ENCODE measurements at places on chromosomes 6 and 20.

DNA sequence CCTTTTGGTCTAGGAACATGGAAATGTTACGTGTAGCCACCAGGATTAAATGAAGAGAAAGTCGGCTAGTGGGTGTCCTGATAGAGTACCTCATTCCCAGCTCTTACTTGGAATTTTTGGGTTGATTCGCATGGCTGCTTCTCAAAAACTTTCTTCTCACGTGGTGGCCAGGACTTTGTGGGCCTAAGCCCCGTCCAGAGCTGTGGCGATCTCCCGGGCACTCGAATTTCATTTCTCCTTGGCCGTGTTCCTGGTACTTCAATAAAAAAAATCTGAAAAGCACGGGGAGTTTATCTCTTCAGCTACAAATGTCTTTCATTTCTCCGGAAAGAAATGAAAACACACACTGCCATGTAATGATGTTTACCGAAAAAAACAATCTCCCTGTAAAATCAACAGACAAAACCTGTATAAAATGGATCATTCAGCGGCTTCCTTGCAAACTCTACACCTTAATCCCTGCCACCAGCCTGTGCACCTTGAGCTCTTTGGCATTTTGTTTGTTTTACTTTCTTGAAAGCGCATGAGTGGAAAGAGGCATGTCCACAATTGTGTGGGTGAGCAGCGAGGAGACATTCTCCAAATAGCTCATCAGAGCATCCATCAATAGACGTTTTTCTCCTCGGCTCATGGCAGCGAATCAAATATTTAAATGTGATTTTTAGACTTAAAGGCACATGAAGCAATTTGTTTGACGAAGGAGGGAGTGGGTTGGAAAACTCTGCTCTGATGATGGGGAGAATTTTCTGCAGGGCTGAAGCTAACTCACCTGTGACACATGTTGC lies 173.1 kb downstream of the TFAP2C start:
- no peak for DNase-seq

DNA sequence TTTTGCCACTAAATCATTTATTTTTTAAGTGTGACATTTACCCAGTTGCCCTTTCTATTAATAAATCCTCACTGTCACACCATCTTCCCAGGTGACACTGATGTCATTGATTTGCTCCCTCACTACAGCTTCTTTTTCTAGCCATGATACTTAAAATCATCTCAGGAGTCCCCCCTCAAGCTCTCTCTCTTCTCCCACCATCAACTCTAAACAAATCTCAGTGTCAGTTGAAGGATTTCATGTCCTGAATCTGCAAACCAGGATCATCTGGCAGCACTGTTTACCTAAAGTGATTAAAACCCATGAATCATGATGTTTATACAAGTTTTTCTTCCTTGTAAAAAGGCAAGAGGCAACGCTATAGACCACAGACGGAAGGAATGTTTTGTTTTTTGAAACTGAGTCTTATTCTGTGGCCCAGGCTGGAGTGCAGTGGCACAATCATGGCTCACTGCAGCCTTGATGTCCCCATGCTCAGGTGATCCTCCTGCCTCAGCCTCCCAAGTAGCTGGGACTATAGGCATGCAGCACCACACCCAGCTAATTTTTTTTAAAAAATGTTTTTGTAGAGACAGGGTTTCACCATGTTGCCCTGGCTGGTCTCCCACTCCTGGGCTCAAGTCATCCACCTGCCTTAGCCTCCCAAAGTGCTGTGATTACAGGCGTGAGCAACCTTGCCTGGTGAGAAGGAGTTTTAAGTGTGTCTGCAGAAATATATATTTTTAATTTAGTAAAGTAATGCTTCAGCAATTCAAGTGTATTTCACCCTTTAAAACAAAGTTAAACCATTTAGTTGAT lies 30.1 kb upstream of the SH3BGRL2 start:
- DNase-seq = no peak

GRCh38 chr6:20955131-20955530 lies 420.9 kb downstream of the CDKAL1 start:
- DNase-seq = no peak

DNA sequence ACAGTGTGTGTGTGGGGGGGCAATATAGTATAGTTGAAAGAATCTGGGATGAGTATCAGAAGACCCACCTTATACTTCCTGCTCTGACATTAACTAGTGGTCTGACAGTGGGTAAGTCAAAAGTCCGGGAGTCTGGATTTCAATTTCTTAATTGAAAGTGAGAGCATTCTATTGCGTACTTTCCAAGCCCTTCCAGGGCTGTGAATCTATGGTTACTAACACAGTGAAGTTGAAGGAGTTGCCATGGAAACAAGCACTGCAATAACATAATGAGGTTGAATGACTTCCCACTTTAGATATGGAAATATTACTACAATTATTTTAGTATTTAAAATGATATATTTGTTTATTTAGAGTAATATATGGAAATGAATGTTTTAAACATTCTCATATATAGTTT lies 80.2 kb downstream of the MLIP start:
- DNase-seq = no peak

GRCh38 chr6:139625998-139626975 lies 251.8 kb upstream of the CITED2 start:
- no peak for DNase-seq

GRCh38 chr20:32902456-32903420 lies 44.0 kb downstream of the EFCAB8 start:
- peak; percentile 37 for DNase-seq

- no peak for DNase-seq
These were observed 56.7 kb downstream of the SLC22A1 start for GRCh38 chr6:160178271-160178670.

DNA sequence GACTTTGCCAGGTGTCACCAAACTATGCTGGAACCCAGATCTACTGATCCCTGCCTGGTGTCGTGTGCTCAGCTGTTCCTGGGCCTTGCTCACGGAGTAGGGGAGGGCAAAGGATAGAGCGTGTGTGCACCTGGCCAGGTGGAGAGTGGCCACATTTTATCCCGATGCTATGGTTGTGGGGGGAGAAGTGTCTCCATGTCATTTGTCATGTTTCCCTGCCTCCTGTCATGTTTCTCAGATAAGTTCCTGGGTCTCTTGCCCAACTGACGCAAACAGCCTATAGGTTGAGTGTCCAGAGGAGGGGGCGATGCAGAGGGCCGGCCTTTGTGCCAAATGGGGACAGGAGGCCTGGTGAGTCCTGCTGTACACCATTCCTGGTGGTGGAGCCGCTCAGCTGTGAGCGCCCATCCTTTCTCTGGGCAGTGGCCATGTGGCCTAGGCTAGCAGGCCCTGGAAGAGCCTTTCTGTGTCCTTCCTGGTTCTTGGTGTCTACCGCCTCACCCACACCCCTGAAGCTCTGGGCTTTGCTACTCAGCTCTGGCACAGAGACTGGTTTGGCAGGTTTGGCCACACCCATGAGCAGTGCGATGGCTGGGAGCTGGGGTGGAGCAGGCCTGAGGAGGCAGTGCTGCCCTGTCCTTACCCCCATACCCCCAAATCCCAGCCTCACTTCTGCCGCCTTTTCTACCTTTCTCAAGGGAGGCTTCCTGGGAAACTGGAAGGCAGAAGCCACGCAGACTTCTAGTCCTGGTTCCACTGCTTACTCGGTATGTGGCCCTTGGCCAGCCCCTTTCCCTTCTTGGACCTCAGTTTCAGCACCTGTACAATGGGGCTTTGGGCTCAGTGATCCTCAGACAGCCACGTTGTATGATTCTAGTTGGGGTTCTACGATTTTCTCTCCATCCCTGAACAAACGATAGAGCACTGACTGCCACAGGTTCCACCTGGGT lies 32.3 kb upstream of the EPB41L1 start:
- DNase-seq = no peak

- no peak for DNase-seq
These were observed 287.3 kb upstream of the TSHZ2 start for GRCh38 chr20:52684905-52685304.

GRCh38 chr6:141033101-141033500 lies 1099.6 kb upstream of the GJE1 start:
- DNase-seq = no peak

DNA sequence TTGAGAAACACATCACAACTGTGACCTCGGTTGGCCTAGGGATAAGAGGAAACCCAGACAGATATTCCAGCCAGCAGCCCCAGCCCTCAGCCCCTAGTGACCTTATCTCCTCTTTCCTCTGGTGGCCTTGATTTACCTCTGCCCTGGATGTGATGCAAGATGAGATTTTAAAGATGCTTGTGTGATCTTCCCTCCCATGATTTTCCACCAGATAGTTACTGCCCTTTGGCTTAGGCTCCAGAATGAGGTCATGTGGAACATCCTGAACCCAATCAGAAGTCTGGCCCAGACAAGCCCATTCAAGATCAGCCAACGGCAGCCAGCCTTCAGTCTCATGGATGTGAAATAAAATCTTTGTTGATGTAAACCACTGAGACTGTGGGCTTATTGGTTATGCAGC lies 104.0 kb downstream of the BANF2 start:
- DNase-seq = no peak

GRCh38 chr6:9610620-9611415 lies 804.1 kb downstream of the TFAP2A start:
- no peak for DNase-seq

DNA sequence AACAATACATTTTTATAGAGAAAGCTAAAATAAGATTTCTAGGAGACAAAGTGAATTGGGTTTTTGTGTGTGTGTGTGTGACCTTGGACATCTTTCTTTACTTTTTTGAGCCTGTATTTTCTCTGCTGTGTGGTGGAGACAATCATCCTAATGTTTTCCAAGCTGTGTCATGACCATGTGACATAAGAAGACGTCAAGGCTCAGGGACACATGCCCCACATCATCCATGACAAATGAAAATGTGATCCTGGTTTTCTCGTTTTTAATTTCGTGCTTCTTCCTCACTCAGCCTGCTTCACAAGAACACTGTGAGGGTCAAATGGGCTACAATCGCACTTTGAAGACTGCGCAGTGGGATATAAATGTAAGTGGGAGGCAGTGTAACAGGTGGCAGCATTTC lies 3.9 kb upstream of the BTNL2 start:
- DNase-seq = no peak

GRCh38 chr20:22993823-22994222 lies 41.3 kb upstream of the SSTR4 start:
- DNase-seq = no peak

GRCh38 chr20:20993372-20993771 lies 112.8 kb downstream of the LINC00237 start:
- no peak for DNase-seq

GRCh38 chr6:135828021-135828420 lies 23.5 kb upstream of the PDE7B start:
- DNase-seq = no peak

- no peak for DNase-seq
These were observed 117.0 kb downstream of the ME1 start for GRCh38 chr6:83313882-83314281.

- no peak for DNase-seq
These were observed 233.7 kb downstream of the DLL1 start for GRCh38 chr6:170057034-170057734.

- DNase-seq = no peak
These were observed 12.6 kb upstream of the ADA start for GRCh38 chr20:44664131-44664530.

- no peak for DNase-seq
These were observed 56.7 kb upstream of the ZFAND3 start for GRCh38 chr6:37762806-37763205.

GRCh38 chr6:35451354-35452182 lies 570 bp upstream of the FANCE start:
- DNase-seq = no peak

- no peak for DNase-seq
These were observed 672 bp downstream of the CARMIL1 start for GRCh38 chr6:25279748-25280343.

DNA sequence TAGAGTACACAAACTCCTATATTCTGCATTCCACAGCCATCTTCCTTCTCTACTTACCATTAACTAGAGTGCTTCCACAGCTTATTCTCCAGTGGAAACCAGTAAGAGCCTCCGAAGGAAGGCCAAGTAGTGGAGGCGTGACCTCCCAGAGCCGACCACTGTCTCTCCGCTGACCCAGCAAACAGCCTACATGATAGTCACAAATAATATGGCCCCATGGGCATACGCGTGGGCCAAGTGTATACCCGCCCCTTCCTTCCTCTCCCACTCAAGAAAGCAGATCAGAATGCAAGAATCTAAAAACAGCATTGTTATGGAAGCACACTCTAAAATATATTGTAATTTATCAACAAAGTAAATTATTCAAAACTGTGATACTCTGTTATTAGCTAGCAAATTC lies 526.6 kb upstream of the JARID2 start:
- DNase-seq = no peak

GRCh38 chr6:7933794-7934193 lies 23.2 kb upstream of the TXNDC5 start:
- DNase-seq = no peak

- DNase-seq = peak; percentile 73
These were observed 26.6 kb downstream of the CNBD2 start for GRCh38 chr20:35994994-35995453.

- DNase-seq = no peak
These were observed 11.8 kb downstream of the CPNE5 start for GRCh38 chr6:36827261-36828079.

DNA sequence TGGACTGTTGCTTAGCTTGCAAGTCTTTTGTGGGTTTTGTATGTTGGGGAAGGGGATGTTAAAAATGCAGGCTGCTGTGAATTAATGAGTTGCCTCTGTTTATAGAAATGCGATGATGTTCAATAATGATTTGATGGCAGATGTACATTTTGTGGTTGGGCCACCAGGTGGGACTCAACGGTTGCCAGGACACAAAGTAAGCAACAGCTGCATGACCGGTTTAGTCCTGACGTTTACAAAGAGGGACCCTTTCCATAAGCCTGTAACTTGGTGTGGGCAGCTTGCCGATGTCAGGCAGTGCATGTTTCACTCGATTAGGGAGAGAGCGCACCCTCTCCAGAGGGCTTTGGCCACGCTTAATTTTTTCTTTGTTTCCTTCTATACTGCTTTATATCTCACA lies 1.3 kb downstream of the BTBD3 start:
- DNase-seq = no peak

GRCh38 chr6:84193114-84193708 lies 34.2 kb downstream of the CEP162 start:
- no peak for DNase-seq

- no peak for DNase-seq
These were observed 51.8 kb downstream of the TCP11 start for GRCh38 chr6:35089216-35089934.

DNA sequence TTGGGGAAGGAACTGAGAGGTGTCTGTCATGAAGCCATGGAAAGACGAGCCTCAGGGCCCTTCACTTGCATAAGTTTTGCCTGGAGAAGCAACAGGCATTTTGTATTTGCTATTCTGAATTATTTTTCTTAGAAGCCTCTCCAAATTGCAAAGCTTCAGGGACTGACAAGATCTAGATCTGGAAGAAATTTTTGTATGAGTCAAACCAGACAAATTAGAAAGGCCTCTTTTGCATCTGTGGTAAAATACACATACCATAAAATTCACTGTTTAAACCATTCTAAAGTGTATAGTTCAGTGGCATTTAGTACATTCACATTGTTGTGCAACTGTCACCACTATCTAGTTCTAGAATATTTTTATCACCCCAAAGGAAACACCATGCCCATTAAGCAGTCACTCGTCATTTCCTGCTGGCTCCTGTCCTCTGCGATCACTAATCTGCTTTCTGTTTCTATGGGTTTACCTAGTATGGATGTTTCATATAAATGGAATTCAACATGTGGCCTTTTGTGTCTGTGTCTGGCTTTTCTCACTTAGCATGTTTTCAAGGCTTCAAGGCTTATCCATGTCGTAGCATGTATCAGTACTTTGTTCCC lies 269.1 kb downstream of the PHF3 start:
- DNase-seq = no peak

Data from stimulated activated CD8-positive, alpha-beta memory T cell treated with anti-CD3 and anti-CD28 coated beads, Interleukin-4, amount 100 ng/mL, for 4 hours (primary cell).